Foreskin keratinocyte (primary cell): ENCODE measurements at places on chromosomes 11 and 22.

DNA sequence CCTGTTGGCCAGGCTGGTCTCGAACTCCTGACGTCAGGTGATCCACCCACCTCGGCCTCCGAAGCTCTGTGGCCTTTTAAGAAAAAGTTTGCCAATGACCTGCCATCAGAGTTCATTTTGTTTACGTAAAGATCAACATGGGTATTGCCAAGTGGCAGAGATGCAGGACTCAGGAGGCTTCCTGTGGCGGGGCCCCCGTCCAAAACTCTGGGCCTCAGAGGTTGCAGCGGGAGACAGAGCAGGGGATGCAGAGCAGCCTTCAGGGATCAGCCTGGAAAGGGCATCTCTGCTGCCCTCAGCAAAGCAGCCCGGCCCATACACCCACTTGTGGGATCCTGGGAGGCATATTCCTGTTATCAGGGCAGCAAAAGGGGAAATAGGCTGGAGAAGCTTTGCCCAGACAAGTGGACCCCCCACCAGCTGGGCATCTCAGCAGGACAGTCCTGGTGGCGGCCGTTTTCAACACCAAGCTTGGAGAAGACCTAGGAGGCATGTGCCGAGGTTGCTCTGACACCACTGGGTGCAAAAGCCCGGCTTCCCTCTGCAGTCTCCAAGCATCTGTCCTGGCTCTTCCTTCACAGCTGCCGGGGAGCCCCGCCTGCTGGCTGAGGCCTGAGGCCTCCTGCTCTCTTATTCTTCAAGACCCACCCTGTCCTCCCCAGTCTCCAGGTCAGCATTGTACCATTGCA is 1152.4 kb downstream of the BRD1 start:
- no peak for DNase-seq

GRCh38 chr11:57410287-57410686 is 16.6 kb downstream of the SLC43A3 start:
- no peak for DNase-seq

- DNase-seq: no peak
Observed at GRCh38 chr22:44664149-44664548, 37.9 kb upstream of the PRR5 start.

GRCh38 chr22:46366327-46366731 is 30.8 kb downstream of the TRMU start:
- no peak for DNase-seq
